Nucleus accumbens (tissue), 56 donors: ENCODE measurements at places on chromosomes 3 and 15.

DNA sequence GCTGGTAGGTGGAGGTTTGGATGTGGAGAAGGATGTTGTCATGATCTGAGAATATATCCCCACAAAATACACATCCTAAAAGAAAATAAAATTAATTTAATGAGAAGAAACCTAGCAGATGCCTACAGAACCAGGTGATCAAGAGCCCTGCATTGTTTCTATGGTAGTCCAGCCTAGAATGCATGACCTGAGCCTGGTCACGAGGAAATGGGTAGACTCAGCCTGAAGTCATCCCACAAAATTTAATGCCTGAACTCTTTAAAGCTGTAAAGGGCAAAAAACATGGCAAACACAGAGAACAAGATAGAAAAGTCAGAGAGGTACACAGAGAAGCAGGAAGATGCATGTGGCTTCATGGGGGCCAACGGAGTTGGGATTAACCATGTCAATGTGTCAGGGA lies 36.0 kb downstream of the LDHAL6B start:
- DNase-seq, result no peak

DNA sequence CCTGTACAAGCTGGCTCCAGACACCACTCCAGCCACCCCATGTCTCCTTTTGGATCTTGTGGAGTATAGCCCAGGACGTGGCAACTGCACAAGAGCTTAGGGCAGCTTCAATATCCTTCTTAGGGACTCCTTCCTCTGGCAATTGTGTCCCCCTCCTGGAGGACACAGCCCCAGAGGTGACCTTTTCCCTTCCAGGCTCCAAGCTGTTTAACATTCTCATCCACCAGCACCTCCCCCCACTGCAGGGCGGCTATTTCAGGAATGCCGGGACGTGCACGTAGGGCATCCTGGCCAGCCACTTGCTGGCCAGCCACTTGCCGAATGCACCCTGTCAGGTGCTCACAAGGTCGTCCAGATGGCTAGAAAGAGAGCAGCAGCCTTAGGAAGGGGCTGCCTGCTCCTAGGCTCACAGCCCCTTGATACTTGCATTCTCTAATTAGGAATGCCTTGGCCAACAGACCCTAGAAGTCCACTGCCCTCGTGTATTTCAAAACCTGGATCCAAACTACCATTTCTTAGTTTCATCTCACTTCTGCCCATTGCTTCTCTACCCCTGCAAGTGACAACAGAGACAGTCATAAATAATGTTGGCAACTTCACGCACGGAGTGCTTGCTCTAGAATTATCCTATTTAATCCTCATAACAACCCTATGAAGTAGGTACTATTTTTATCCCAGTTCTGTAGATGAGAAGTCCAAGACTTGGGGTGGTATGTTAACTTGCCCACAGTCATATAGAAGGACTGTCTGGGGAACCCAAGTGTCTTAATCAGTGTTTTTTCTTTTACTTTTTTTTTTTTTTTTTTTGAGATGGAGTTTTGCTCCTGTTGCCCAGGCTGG lies 24.5 kb upstream of the IDH2 start:
- DNase-seq, result no peak

- DNase-seq, result no peak
Observed at GRCh38 chr3:15630646-15631350, 29.3 kb downstream of the BTD start.

DNA sequence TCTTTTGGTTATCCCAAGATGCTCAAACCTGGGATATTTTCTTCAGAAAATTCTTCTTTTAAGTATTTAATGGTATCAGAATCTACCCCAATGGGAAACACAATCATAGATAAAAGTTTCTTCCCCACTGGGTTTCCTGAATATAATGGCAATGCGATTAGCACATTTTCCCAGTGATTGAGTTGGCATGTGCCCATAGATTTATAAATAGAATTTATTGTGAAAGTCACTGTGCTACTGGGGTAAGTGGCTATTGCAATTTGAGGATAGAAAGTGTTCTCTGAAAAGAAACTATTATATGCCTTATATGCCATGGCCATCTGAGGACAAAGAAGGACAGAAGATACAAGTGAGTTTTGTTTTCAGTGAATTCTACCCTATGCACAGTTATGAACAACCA lies 99.0 kb upstream of the RBMS3 start:
- DNase-seq, result no peak

GRCh38 chr3:114221165-114221880 lies 16.1 kb downstream of the ZNF80 start:
- no peak for DNase-seq

GRCh38 chr3:4981665-4982494 lies 2.6 kb downstream of the BHLHE40 start:
- no peak for DNase-seq

GRCh38 chr3:132395126-132395525 lies 22.2 kb upstream of the DNAJC13 start:
- DNase-seq, result no peak

- no peak for DNase-seq
Observed at GRCh38 chr15:96058103-96058851, 272.2 kb upstream of the NR2F2 start.

- no peak for DNase-seq
Observed at GRCh38 chr3:48472673-48472922, 26.1 kb downstream of the ATRIP start.

- no peak for DNase-seq
Observed at GRCh38 chr3:115248274-115248673, 101.2 kb upstream of the ZBTB20 start.

- DNase-seq, result no peak
Observed at GRCh38 chr3:76199382-76199781, 414.0 kb upstream of the ZNF717 start.

GRCh38 chr3:115693868-115694267 lies 70.6 kb downstream of the GAP43 start:
- peak; percentile 38 for DNase-seq

DNA sequence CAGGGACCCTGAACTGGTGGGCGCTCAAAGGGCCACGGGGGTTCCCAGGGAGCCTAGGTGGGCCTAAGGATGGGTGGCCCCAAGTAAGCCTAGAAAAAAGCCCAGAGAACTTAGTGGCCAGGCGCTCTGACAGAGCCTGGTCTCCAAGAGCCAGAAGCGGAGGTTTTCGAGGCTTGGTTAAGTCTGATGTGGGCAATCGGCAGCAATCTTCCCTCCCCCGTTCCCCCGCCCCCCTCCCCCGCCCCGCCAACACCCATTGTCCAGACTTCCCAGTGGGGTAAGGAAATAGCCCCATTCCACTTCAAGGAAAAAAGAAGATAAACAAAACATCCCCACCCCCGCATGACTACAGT lies 6.7 kb downstream of the EOMES start:
- DNase-seq, result no peak

DNA sequence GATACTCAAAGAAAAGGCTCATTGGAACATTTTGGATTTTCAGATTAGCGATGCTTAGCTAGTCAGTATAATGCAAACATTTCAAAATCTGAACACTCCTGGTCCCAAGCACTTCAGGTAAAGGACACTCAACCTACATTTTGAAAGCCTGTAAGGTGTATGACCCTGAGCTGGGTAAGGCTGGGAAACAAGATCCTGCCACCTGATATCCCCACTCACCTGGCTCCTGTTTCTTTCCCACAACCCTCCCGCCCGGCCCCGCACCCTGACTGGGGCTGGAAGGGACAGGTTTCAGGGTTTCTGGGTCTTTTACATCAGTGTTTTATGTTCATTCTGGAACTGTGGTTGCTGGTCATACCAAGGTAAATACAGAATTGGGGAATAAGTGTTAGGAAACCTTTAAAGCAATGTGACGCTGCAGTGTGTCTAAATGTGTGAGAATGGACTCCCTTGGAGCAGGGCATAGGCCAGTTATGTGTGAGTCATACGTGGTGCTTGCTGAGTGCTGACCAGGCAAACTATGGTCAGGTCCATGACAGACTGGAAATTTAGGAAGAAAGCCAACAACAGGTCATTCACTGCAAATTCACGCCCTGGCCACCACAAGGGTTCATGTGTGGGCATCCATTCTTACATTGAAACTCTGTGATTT lies 22.9 kb downstream of the CTXND1 start:
- no peak for DNase-seq

DNA sequence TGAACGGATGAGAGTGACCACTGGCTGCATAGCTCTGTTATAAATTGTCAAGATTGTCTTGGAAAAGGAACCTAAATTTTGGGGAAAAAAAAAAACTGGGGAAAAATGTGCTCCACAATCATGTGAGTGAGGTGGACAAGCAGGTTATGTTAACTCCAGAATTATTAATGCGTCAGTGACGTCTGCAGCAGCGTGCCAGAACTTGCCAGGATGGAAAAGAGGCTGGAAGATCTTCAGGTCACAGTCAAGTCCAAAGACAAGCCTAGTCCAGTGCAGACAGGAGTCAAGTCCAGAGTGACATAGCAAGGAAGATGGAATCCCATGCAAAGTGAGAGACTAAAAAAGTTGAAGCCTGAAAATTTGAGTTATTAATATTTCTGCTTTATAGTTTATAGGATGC lies 140.6 kb downstream of the RYR3 start:
- DNase-seq, result no peak

GRCh38 chr3:194736896-194737600 lies 51.4 kb downstream of the FAM43A start:
- DNase-seq, result no peak

DNA sequence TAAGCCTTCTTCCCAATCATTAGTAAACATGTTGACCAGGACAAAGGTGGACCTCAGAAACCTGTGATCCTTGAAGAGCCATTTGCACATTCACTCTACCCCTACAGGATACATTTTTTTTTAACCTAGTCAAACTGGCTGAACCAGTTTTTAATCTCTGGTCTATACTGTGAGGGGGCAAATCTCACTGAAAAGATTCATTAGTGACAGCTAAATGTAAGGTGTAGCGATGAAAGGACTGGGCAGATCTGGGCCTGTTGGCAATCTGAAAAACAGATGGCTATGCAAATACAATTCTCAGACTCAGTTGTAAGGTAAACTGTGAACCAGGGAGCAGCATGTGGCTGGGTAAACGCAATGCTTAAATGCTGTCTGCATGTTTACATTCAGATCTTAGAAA lies 75.6 kb upstream of the SNTN start:
- DNase-seq, result no peak

DNA sequence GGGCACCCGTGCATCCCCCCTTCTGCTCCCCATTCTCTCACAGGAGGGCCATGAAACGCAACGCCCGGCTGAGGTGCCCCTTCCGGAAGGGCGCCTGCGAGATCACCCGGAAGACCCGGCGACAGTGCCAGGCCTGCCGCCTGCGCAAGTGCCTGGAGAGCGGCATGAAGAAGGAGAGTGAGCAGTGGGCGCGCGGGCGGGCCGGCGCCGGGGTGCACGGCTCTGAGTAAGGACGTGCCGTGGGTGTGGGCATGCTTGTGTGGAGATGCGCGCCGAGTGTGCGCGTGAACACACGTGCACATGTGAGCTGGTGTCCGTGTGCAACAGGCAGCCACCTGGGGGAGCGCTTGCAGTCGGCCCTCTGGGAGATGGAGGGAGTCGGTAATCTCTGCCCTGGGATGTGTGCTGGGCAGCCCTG lies 28.1 kb downstream of the NR1I2 start:
- DNase-seq, result peak; percentile 4

GRCh38 chr3:127680798-127681221 lies 8.1 kb downstream of the ABTB1 start:
- no peak for DNase-seq

GRCh38 chr3:10804183-10804648 lies 11.8 kb upstream of the SLC6A11 start:
- no peak for DNase-seq

- no peak for DNase-seq
Observed at GRCh38 chr3:58102976-58103451, 94.8 kb downstream of the FLNB start.

GRCh38 chr3:124142389-124142970 lies 150.6 kb upstream of the ROPN1 start:
- peak; percentile 60 for DNase-seq

DNA sequence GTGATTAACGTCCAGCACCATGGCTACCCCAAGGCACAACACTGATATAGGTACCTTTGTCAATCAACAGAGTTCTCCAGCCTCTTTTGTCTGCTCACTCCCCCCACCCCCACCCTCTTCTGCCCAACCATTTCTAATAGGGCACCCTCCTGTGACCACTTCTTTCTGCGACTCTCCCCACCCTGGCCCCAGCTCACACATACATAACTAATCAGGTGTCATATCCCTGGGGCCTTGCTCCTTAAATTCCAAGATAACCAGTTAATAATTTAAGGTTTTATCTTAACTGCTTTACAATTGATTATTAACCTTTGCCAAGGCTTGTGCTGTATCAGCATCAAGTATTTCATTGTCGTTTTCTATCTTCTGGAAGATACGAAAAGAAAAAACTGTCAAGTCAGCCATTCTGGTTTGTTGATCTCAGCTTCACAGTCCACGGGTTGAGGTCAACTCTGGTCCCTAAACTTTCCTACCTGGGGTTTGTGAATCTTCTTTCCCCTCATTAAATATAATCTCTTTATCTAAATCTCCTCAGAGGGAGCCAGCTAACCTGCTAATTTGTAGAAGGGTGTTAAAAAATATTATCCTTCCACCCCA lies 27.3 kb upstream of the SLC28A2 start:
- no peak for DNase-seq

DNA sequence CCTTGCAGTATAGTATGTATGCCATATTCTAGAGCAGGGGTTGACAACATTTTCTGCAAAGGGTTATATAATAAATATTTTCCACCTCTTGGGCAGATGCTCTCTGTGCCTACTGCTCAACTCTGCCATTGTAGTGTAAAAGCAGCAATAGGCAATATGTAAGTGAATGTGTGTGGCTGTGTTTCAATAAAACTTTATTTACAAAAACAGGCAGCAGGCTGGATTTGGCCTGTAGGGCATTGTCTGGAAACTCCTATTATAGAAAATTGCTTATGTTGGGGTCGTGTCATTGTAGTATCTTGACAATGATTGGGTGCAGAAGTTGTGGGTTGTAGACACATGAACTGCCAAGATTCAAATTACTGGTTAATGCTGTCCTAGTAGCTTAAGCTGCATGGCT lies 153.6 kb upstream of the CNTN3 start:
- no peak for DNase-seq
